ENCODE measurements at places on chromosomes 3 and 15.

DNA sequence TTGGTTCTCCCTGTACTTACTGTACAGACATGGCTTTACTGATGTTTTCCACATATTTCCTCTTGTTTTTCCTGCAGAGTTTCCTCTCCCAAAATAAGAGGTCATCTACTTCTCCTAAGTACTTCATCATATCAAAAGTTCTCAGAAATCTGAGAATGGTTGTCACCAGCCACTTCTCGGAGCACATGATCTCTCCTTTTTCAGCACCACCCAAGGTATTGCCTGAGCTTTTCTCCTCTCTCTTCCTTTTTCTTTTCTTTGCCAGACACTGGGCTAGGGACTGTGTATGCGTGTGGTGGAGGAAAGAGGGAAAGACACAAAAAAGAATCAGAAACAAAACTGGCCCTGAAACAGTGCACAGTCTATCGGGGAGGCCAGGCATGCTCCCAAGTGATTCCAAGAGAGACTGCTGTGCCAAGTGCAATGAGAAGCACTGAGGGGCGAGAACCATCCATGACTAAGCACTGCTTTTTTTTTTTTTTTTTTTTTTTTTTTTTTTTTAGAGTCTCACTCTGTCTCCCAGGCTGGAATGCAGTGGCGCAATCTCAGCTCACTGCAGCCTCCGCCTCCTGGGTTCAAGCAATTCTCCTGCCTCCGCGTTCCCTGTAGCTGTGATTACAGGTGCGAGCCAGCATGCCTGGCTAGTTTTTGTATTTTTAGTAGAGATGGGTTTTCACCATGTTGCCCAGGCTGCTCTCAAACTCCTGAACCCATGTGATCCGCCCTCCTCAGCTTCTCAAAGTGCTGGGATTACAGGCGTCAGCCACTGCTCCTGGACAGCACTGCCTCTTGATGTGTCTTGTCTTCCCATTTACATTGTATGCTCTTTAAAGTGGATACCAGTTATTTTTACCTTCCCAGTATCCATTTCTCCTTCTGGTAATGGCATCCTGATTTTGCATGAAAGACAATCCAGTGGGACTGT is 194.0 kb upstream of the FEZF2 start:
- peak; percentile 58 for DNase-seq

GRCh38 chr3:151357463-151357850 is 27.1 kb downstream of the P2RY12 start:
- no peak for DNase-seq

- DNase-seq: no peak
Measured at GRCh38 chr15:85899927-85900326, 105.2 kb upstream of the KLHL25 start.

DNA sequence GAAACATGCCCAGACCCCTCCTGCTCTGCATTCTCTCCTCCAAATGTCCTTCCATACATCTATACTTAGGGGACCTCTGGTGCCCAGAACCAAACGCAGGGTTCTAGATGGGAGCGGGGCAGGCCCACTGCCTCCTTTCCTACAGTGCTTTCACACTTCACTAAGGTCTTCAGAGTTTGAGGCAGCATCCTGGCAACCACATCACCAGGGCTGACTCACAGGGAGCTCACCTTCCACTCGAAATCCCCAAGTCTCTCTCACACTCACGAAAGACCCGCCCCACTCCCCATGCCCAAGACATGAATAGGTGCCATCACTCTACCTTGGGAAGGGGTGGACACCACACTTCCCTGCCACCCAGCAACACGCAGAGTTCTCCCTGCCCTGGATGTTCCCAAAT is 18.9 kb downstream of the HOMER2 start:
- peak; percentile 14 for DNase-seq

GRCh38 chr3:27345493-27345892 is 23.7 kb downstream of the NEK10 start:
- DNase-seq: no peak

GRCh38 chr3:141147657-141148056 is 84.0 kb upstream of the PXYLP1 start:
- peak; percentile 64 for DNase-seq

DNA sequence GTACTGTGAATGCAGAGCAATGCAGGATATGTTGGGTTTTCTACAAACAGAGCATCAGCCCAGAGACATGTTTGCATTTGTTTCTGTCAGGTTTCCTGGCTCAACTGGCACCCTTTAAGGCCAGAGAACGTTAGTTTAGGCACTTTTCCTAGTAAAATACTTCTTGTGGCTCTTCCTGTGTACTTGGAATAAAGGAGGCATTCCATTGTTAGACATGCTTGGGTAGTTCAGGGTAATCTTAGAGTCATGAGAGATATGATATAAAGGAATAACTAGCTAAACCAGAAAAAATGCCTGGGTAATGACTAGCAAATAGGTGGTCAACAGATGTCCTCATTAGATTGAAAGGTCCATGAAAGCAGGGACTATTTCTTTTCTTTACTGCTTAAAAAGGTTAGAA is 60.4 kb upstream of the RBM5 start:
- DNase-seq: peak; percentile 32

- DNase-seq: no peak
Measured at GRCh38 chr3:34703053-34703452, 904.6 kb downstream of the PDCD6IP start.

- DNase-seq: no peak
Measured at GRCh38 chr3:197940745-197941384, 9.1 kb upstream of the RPL35A start.

GRCh38 chr3:50254577-50255250 is 14.2 kb upstream of the SEMA3B start:
- peak; percentile 49 for DNase-seq

Data from M059J (cell line).